ENCODE measurements at places on chromosomes 16 and 17.

GRCh38 chr17:76539631-76540271 lies at the start of gene PRCD:
PRCD (plus strand) TSS chr17:76540044; CDS start chr17:76540142, 98 bp downstream.
- no peak for DNase-seq

GRCh38 chr17:44354582-44355561 lies 8.8 kb downstream of the FAM171A2 start:
- no peak for DNase-seq

- no peak for DNase-seq
These were observed 169.3 kb downstream of the CYB561 start for GRCh38 chr17:63276821-63277220.

DNA sequence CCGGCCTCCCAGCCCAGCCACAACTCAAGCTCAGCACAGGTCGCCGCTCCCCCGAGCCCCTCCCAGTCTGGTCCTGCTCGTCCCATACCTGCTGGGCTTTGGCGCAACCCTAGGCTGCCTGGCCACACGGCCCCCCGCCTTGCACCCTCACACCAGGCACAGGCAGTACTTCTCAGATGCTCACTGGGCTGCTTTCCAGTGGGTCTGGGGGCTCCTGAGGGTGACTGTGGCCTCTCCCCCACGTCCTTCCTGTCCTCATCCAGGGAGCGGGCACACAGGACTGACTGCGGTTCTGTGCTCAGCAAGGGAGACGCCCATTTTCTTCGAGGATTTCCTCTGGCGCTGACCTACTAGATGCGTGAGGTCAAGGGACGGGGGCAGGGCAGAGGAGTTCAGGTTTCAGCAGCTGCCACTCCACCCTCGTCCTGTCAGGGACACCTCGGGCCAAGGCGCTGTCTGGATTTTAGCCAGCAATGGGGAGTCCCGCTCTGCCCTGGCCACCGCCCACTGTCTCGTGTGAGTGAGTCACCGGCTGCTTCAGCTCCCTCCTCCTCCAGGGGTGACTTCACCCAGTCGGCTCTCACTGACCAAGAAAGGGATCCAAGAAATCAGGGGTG lies 115.8 kb downstream of the NPIPB11 start:
- DNase-seq: peak; percentile 2

DNA sequence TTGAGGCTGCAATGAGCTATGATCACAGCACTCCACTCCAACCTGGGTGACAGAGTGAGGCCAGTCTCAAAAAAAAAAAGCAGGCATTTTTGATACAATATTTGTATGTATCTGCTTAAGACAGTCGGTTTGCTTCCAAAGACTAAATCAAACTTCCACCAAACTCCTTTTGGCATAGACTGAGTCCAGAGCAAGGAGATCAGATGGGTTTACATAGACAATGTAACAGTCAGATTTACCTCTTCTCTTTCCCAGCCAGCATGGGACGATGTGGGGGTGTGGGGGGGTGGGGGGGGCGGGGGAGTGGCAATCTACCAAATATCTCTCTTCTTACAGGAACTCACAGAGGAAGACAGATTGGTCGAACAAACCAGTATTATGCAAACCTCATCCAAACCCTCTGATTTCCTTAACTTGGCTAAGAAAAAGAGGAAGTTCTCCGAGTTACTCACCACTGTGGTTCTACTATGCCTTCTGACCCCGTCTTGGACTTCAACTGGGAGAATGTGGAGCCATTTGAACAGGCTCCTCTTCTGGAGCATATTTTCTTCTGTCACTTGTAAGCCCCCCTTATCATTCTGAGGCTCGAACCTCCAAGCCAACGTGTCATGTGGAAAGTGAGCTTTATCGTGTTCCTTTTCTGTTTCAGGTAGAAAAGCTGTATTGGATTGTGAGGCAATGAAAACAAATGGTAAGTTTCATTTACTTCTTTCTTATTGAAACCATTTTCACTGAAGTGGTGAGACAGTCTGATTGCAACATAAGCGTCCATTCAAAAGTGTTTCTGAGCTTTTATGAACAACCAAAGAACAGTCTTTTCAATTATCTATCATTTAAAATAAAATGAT lies at the start of gene MILR1:
Gene MILR1, plus strand, starts transcription at position 451 of the 848 bp plus-strand sequence. Its CDS starts 54 bp downstream, at position 505.
- DNase-seq: no peak

DNA sequence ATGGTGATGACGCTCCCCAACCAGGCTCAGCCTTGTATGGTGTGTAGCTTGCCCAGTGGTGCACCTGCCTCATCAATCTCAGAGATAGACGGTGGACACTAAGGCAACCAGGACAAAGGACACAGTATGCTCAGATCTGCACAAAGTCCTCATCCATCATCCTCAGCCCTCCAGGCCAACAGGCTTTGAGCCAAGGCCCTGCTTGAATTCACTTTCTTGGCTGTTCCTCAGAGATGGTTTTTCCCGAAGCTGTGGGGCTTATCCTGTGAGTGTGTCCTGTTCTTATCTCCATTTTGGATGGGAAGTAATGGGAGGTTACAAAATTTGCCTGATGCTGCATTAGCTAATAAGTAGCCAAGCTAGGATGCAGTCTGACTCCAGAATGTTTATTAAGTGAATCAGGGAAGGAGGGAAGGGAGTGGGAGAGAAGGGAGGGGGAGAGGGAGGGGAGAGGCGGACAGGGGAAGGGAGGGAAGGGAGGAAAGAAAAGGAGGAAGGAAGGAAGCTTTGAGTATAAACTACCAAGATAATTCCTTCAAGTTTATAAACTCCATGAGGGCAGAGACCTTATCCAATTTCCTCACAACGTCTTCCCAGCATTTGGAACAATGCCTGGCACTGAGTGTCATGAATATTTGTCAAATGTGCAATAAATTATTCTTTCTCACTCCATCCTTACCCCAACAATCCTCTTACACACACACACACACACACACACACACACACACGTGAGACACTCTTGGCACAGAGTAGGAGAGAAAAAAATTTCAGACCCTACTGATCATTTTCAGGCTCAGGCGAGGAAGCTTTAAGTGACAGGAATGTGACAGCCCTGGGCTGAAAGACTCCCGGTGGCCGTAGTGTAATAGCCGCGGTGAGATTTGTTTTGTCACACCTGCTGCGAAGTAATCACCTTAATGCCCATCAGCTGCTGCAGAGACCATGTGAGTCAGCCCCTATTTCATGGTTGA lies 84.3 kb downstream of the BMERB1 start:
- no peak for DNase-seq

DNA sequence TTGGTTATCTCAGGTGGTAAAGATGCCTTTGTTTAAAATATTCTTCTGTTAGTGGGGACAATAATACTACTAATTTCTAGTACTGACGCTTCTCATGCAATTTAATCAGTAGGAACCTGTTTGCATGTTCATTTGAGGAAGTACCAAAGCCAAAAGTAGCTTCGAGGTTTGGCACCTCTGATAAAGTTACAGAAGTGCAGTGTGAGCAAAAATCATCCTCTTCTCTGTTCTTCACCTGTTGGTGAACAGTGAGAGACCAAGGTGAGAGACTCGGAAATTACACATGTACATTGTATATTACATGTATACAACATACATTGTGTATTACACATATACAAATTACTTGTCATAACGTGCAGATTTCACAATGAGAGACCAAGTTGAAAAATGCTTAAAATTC lies 404.6 kb downstream of the MAF start:
- DNase-seq: no peak

- no peak for DNase-seq
These were observed 180.5 kb downstream of the CDH13 start for GRCh38 chr16:82807311-82807710.

GRCh38 chr17:979539-980405 lies at the start of gene NXN:
NXN (minus strand) TSS chr17:979776.
- peak; percentile 40 for DNase-seq

DNA sequence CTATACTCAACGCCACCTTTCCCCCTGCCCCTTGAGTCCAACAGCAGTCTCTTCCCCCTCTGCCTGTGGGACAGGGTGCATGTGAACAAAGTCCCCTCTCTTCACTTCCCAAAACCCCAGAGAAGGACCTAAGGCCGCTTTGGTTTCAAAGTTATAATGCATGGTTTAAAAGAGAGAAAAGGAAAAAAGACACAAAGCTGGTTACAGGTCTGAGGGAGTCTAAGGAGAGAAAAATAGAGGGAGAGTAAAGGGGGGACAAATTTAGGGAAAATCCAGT lies 1.1 kb upstream of the GABARAP start:
- DNase-seq: no peak

GRCh38 chr16:15779664-15780351 lies 77.0 kb downstream of the MYH11 start:
- no peak for DNase-seq

DNA sequence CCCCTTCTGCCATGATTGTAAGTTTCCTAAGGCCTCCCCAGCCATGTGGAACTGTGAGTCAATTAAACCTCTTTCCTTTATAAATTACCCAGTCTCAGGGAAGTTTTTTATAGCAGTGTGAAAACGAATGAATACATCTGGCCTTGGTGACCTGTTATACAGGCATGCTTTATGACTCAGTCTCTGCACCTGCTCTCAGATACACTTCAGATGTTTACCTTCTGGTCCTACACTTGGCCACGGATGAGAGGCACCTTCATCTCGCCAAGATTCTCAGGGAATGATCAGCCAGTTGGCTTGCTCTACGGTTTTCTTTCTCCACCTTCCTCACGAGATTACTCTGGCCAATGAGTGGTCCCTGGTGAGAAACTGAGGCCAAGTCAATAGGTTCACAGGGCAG lies 304.7 kb downstream of the CA10 start:
- DNase-seq: no peak

DNA sequence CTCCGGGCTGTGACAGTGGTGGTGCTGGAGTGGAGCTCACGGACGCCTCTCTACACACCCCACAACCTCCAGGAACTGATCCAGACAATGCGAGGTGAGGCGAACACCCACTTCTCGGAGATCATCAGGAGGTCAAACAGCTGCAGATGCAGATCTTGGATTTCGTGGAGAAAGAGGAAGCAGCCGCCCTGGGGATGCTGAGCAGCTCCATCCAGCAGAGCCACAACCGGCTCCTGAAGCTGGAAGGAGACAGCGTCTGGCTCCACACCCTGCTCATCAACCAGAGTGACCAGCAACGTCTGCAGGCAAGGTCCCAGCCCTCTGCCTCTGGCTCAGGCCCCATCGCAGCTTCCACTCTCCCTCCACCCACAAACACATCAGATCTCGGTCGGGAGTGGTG lies 13.2 kb upstream of the SLC16A5 start:
- DNase-seq: no peak

DNA sequence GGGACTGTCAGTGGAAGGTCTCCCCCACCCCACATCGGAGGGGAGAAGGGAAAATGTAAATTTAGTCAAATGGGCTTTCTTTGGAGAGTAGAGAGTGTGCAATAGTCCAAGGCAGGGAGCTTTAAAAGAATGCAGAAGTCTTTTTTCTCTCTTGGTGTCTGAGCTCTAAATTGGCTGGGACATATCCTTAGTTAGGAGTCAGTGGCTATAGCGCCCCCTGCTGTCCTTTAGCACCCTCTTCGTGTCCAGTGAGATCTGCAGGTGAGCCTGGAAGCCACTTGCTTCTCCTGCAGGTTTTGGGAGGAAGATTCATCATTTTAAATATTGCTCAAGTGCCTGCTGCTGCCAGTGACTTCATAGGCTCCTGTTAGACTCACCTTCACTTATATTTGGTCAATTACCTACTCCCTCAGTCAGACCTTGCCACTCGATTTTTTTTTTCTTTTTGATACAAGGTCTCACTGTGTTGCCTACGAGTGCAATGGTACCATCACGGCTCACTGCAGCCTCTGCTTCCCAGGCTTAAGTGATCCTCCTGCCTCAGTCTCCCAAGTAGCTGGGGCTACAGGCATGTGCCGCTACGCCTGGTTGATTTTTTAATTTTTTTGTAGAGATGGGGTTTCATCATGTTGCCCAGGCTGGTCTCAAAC lies 174.8 kb downstream of the PRKCB start:
- DNase-seq: peak; percentile 56

DNA sequence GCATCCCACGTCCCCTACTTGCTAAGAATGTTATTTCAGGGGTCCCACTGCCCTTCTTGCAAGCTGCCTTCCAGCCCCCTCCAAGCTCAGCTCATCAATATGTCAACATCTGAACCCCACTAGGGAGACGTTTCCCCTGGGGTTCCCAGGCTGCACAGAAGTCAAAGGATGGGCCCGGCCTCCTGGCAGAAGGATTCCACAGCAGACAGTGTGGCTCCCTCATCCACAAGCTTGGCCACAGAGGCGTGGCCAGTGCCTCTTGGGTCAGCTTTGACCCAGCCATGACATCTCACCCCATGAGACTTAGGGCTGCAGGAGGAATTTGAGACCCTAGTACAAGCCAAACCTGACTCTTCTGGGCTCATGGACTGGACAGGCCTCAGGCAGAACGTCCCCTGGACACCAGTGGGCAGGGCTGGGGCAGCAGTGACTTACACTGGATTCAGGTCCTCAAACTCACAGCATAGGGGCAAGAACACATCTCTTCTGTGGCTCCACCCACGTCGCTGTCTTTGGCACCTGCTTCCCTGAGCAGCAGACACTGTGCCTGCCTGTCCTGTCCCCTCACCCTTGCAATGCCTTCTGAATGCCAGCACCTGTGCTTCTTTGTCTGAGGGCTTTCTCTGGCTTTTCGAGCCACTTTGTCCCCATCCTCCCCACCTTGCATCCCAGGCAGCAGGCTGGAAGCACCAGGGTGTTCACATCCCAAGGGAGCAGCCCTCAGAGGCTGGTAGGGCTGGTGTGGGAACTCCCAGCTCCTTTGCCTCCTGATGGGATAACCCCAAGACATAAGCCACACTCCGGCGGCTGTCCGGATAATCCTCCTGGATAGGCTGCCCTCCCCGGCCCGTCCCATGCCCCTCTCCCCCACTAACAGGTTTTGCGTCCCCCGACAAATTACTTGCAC lies 56.0 kb upstream of the ENPP7 start:
- no peak for DNase-seq

GRCh38 chr17:60947100-60947499 lies 269.4 kb downstream of the BCAS3 start:
- no peak for DNase-seq

DNA sequence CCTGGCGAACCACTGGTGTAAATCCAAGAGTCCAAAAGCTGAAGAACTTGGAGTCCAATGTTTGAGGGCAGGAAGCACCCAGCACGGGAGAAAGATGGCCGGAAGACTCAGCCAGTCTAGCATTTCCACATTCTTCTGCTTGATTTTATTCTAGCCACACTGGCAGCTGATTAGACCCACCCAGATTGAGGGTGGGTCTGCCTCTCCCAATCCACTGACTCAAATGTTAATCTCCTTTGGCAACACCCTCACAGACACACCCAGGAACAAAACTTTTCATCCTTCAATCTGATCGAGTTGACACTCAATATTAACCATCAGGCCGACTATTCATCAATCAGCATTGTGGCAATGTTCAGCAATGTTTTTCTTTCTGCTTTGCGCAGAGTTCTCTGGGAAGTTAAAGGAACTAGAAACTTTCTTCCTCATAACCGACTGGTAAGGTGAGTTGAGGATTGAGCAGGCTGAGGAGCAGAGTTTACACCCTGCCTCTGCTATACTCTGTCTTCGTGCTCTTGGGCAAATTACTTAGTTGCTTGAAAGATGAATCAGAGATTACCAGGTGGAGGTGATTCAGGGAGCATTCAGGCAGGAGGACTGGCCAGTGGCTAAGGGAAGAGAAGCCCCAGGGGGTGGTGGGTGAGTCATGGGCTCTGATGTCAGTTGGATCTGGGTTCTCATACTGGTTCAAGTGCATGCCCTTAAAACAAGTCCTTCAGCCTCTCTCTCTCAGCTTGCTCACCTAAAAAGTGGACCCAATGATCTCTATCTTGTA lies 28.2 kb upstream of the BRD7 start:
- DNase-seq: no peak

Data from COR-L47 (cell line).